ENCODE measurements at places on chromosomes 3 and 15.
A peak's percentile ranks its signal among the peaks of the same experiment; 100 is the strongest.

DNA sequence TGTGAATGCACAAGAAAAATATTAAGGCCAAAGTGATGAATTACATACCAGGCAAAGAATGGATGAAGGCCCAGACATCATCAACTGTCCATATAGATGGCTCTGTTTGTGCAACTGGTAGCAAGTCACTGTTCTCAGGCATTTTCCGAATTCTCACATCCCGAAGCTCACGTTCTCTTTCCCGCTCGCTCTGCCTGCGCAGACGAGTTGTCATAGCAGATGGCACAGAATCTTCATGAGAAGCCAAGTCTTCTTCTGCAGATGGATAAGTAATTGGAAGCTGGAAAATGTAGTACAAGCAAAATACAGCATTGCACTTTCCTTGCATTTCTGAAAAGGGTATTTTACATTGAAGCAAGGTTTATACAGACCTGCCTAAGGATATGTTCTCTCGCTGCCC is 64.6 kb downstream of the GPR160 start:
- peak; percentile 2 for DNase-seq

- DNase-seq: no peak
Measured at GRCh38 chr3:108271626-108272025, 24.7 kb upstream of the HHLA2 start.

DNA sequence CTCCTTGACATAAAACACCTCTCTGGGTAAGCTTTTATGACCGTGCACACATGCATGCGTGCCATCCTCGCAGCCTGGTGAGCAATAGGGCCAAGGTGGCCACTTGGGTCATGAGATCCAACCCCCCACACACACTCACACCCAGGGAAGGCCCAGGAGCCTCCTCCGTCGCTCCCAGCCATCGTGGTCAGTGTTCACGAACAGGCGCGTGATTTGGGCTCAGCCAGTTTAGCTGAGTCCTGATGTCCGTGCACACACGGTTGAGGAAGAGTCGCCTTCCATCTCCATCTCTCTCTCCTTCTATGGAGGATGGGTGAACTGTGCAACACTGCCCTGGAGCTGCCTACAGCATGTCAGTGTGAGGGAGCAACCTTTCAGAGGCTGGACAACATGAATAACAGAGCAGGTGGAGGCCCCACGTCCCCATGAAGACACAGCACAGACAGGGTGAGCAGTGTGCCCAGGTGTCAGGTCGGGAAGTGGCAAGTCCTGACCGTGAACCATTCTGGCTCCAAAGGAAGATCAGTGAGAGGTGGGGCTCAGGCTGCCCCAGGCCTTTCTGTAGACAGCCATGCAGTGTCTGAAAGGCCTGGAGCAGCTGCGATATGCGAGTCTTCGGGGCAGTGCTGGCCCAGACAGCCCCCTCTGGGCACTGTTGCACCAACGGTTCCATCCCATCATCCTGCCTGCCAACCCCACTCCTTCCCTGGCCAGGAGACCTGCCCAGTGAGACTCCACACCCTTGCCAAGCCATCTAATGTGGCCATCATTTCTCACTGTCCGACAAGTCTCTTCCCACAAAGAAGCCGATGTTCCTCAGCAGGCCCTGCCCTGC is 253.4 kb downstream of the OCA2 start:
- DNase-seq: no peak

DNA sequence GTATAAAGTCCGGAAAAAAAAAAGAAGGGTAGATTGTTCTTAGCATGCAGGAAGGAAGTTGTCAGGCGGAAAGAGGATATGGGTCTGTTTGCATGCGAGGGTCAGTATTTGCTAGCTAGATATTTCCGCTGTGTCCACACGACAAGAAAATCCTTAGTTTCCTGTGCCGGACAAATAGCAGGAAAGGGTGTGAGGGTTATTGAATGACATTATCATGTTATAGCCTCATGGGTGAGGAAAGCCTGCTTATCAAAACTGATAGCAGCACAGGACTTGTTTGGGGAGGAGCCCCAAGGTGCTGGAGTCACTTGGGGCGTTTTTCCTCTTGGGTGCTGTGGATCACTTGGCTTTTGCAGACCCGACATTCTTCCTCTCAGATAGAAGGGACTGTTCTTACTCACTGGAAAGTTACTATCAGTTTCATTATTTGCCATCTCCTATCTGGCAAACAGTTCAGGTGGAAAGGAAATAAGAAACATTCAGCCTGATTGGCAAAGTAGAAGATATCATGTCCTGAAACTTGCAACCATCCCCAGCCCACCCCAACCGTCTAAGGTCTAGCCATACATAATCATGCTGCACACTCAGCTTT is 127.2 kb upstream of the DPH6 start:
- DNase-seq: no peak

DNA sequence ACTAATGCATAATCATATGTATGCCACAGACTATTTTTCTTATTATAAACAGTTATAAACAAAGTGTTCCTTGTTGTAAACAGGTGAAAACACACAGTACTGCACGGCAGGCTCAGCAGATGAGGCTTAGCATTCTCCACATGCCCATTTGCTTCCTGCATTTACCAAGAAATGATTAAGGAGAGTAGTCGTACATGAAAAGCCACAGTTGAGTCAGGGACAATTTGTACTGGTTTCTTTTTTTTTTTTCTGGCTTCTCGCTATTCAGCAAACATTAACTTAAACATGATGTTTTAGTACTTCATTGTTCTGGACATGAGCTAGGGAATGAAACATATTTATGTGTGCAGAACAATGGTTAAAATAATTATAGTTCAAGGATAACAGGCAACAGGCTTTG is 63.4 kb downstream of the GHSR start:
- DNase-seq: no peak

GRCh38 chr3:61608711-61609110 is 47.3 kb downstream of the PTPRG start:
- no peak for DNase-seq

DNA sequence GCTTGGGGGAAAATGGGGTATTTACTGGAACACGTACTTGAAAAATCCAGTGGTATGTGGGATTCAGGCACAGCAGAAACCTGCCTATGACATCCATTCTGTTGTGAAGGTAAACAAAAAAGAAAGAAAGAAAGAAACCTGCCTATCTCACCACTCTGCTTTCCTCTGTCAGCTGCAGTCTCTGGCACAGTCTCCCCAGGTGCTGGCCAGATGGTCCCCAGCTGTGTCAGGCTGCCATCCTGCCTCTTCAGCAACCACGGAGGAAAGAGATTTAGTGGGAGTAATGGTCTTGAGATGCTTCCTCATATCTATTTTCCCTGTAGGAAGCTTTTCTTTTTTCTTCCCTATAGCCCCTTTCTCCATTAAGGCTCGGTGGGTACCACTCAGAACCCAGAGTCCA is 2.5 kb upstream of the PXYLP1 start:
- no peak for DNase-seq

DNA sequence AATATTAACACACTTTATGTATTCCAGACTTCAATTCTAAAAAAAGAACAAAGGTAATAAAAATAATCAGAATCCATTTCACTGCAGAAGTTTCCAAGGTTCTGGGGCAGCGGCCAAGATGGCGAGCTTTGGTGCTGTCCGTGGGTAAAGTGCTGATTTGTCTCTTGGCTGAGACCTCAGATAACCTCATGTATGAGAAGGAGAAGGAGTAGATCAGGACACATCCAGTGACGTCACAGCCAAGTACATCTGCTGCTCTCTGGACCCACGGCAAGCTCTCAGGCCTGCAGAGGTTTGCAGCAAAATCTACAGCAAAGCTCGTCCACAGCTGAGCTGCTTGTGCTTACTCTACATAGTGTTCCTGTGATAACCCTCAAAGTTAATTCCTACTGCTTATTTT is 165.7 kb downstream of the MAGI1 start:
- no peak for DNase-seq

DNA sequence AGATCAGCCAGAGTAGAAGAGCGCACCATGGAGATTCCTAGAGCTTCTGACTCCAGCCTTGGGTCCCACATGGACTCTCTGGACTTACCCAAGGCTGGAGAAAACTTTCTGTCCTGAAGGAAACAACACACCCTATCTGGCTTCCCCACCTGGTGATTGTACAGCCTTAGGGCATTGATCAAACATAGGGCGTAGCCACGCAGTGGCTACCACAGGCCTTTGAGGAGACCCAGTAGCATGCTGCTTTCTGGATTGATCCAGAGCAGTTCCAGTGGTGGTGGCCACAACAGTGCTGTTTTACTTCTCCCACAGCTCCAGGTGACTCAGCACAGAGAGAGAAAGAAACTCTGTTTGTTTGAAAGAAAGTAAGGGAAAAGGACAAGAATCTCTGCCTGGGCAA is 23.5 kb downstream of the PYDC2 start:
- no peak for DNase-seq

GRCh38 chr3:182233957-182234356 is 522.2 kb downstream of the SOX2 start:
- DNase-seq: no peak

GRCh38 chr15:89003865-89004725 is 84.2 kb upstream of the ABHD2 start:
- no peak for DNase-seq

GRCh38 chr15:77454951-77455350 is 34.3 kb downstream of the HMG20A start:
- DNase-seq: no peak

DNA sequence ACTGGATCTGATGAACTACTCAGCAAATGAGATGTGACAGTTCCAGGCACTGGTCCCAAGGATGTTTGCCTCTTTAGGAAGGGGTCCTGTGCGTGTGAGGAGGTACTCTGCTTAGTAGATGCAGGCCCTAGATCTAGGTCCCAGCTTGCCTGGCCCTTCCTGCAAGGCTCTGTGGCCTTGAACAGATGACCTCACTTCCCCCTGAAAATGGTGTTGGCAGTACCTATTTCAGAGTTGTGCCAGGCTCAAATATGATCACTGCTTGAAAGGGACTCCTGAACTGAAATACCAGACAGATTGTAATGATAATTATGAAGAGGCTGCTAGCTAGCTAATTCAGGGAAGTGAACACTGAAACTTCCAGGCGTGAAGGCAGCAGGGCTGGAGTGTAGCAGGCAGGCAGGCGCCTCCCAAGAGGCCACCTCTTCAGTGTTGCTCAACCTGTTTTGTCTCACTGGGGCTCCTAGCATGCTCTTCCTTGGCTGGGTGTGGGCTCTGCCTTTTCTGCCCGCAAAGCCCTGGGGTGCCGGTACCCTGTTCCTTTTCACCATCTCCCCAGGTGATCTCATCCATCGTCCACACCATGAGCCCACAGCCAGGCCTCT is 24.1 kb upstream of the CPNE9 start:
- no peak for DNase-seq

- DNase-seq: no peak
Measured at GRCh38 chr15:81483496-81483895, 109.5 kb upstream of the TMC3 start.

DNA sequence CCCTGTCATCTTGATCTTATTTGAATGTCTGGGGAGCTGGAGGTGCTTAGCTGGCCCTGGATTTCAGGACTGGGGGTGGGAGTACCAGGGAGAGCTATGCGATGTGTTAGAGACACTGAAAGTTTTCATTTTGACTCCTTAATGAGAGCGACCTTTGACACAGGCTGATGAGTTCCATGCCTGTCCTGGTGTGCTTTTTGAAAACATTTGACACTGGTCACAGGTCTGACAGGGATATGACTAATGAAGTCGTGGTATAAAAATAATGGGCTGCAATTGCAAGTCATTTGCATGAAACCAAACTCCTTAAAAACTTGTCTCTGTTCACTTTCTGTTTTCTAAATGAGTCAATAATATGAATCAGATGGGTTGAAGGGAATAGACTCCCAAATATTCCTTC is 81.9 kb downstream of the MECOM start:
- no peak for DNase-seq

- DNase-seq: no peak
Measured at GRCh38 chr3:121796970-121797369, 37.9 kb downstream of the IQCB1 start.

GRCh38 chr15:31557899-31558298 is 231.3 kb downstream of the KLF13 start:
- no peak for DNase-seq

GRCh38 chr3:119352863-119353527 is 58.8 kb downstream of the ARHGAP31 start:
- no peak for DNase-seq

DNA sequence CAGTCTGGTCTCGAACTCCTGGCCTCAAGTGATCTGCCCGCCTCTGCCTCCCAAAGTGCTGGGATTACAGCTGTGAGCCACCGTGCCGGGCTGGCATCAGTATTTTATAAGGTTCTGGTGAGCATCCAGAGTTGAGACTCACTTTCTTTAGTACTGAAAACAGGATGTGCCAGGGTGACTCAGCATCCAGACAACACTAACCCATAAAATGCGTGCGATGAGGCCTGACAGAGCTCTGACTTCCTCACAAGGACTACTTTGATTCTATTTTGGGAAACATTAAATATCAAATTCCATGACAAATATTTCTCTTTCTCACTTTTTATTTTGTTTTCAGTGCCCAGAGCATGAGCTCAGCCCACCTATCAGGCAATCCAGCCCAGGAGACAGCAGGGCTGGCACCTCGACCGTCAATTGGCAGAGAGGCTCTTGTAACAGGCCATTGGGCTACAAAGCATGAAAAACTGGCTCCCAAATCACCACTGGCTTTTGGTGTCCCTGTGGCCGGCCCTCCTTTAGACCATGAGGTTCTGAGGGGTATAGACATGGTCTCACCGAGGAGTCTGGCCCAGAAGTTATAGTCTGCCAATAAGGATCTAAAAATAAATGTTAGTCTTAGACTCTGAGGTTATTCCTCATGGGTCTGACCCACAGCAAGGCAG is 75.0 kb downstream of the FEM1B start:
- DNase-seq: no peak

GRCh38 chr15:60839510-60840211 is 360.7 kb upstream of the ICE2 start:
- DNase-seq: no peak

DNA sequence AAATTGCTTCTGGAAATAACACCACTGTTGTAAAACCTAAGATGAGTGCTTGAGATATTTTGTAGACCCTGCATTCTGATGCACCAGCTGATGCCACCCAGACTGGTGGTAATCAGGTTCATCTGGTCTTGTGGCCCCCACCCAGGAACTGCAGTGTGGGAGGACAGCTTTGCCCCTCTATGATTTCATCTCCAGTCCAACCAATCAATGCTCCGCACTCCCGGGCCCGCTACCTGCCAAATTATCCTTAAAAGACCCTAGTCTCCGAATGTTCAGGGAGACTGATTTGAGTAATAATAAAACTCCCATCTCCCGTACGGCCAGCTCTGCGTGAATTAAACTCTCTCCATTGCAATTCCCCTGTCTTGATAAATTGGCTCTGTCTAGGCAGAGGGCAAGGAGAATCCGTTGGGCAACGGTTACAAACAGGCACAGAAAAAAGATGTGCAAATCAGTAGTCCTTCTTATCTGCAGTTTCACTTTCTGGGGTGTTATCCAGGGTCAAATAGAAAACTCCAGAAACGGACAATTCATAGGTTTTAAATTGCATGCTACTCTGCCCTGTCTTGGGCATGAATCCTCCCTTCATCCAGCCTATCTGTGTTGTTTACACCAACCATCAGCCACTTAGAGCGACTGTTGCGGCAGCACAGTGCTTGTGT is 29.2 kb upstream of the TRPM1 start:
- DNase-seq: no peak

GRCh38 chr3:121914081-121914998 is 20.1 kb downstream of the SLC15A2 start:
- DNase-seq: no peak

All from hippocampal formation (tissue), 2 donors.